ENCODE measurements at places on chromosomes 1 and 21.

DNA sequence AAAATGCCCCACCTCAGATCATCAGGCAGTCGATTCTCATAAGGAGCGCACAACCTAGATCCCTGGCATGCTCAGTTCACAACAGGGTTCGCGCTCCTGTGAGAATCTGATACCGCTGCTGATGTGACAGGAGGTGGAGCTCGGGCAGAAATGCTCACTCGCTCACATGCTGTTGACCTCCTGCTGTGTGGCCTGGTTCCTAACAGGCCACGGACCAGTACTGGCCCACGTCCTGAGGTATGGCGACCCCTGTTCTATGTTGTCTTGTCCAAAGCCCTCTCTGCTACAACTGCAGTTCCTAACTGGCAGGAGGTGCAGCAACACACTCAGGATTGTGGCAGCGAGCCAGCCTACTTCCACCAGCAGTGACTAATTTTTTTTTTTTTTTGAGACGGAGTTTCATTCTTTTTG, 70.6 kb downstream of the CLSTN1 start:
- DNase-seq = no peak

DNA sequence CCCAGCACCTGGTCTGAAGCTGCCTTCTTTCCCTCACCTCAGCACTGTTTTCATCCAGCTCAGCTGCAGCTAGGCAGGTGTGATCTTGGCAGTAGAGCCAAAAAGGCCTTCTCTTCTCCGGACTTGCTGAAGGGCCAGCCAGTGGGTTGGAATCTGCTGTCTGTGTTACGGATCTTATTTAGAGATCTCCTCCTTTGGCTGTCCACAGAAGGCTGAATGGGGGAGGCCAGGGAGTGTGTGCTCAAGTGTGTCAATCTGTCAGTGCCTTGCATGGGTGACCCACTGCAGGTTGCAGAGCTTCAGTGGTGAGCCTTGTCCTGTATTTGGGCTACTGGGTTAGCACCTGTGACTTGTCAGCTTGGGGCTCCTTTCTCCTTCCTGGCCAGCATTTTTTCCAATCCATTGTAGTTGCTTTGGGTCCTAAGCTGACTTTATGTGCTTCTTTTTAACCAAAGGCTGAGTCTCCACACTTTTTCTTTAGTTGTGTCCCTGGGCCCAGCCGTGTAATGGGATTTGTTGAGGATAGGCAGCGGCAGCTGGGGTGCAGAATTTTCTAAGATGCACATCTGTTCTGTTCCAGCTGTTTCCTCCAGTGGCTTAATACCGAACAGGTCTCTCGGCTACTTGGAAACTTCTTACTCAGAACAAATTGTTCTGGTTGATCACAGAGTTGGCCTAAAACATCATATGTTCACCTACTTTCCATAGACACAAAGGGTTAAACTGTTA, 126.8 kb downstream of the PEX14 start:
- no peak for DNase-seq

- DNase-seq = no peak
Observed at GRCh38 chr21:45082736-45083135, 8.4 kb downstream of the ADARB1 start.

DNA sequence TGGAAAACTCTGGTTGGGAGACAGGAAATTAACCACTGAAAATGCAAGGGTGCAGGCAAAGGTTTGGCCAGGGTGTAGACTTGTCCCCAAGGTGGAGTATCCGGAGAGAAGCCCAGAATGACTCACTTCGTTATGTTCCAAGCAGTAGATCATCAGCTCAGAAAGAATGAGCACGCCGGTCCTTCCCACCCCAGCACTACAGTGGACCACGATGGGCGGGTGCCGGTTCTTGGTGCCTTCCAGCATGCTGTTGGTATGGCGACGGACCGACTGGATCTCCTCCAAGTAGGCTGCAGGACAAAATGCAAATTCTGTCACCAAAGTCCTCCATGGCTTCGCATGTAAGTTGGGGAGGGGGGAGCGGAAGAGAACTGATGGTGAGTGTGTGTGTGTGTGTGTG, 83.4 kb downstream of the SMYD2 start:
- no peak for DNase-seq

DNA sequence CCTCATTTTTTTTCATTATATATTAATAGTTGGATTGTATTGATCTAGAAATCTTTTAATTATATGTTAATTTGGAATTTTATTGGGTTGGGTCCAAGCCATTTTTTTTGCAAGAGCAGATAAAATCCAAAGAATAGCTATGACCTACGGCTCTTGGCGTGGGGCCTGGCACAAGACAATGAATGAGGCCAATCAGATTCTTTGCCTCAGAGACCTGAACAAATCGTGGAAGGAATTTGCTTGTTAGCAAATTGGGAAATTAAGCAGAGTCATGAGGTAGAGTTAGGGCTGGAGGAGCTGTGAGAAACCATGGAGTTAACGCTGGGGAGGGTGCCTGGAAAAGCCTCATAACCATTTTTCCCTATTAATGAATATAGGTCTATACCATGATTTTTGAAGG, 40.1 kb downstream of the CAMSAP2 start:
- no peak for DNase-seq

DNA sequence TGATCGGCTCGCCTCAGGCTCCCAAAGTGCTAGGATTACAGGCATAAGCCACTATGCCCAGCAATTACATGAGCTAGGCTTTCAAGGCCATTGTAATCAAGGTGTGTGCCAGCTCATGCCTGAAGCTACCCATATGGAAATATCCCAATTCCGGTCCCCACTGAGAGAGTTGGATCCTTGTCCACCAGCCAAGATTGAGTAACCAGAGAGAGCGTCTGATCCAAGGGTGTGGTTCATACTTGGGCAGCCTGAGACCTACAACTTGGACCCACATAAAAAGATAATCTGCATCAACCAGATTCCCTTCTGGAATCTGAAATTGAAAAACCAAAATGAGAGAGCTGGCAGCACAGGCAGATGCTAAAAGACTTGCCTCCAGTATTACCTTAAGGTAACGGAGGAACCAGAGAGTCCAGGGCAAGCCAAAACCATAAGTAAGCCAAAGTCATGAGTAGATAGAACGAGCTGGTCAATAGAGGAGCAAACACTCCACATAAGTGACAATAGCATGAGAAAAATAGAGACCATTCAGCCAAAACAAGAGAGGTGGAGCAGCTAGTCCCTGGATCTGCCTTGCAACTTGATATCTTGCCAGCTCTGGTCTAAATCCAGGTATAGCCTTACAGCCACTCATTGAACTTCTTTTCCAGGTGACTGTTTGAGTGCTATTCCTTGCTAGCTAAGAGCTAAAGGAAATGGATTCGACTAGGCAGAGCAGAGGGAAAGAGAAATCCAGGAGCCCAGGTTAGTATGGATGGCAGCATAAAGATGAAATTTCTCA, 63.8 kb upstream of the ATP1A1 start:
- DNase-seq = no peak

DNA sequence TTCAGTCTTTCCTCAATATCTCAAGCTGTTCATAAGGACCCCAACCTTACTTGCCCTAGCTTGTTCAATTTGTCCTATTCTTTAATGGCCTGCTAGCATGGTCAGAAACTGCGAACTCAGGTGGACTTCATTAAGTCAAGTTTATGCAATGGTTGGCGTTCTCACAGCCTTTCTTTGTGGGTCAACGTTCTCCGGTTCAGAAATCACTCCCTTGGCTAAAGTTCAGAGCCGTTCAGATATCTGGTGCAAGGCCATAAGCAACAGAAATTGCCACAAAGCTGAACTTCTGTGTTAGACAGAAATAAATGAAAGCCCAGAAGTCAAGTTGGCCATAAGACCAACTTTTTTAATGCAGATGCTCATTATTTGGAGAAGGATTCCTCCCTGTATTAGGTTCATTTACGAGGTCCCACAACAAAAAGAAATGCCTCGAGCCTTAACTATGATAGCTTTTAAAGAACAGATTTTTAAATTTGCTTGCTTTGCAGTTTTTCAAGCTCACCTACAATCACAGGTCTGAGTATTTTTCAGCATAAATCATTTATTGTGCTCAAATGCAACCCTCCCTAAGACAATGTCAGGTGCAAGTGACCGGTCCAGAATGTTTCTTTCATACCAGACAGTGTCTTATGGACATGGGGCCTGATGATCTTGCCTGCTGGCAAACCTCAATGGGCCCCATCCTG, 140.2 kb upstream of the COL11A1 start:
- no peak for DNase-seq

GRCh38 chr1:232381394-232382100, 248.4 kb downstream of the SIPA1L2 start:
- DNase-seq = no peak

DNA sequence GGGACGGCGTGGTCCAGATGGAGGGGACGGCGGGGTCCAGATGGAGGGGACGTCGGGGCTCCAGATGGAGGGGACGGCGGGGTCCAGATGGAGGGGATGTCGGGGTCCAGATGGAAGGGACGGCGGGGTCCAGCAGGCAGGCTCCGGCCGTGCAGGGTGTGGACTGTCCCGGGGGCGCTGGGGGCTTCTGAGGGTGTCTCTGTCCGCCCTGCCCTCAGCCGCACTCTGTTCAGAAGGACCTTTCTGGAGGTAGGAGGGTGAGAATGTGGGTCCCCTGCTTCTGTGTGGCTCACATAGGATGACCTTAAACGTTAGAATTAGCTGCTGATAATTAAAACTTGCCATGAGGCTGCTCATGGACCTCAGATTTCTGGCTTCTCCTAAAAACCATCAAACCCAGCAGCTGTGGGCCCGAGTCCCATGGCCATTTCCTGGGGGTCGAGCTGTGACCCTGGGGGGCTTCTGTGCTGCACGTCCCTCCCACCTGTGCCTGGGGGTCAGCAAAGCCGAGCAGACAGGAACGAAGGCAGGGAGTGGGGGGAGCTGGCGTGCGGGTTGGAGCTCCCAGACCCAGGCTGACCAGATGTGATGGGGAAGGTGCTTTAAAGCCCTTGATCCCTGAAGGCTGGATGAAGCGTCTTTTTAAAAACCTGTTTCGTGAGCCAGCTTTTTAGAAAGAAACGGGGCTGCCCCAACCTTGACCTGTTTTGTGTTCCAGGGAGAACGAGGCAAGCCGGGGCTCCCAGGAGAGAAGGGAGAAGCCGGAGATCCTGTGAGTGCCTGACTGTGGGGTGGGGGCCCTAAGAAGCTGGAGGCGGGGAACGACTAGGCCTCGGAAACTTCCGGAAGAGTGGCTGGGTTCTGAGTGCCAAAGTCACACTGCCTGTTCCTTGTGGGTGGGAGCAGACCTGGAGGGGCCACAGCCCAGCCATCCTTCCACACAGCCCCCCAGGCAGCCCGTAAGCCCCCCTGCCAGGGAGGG, 7.1 kb downstream of the COL6A1 start:
- no peak for DNase-seq

DNA sequence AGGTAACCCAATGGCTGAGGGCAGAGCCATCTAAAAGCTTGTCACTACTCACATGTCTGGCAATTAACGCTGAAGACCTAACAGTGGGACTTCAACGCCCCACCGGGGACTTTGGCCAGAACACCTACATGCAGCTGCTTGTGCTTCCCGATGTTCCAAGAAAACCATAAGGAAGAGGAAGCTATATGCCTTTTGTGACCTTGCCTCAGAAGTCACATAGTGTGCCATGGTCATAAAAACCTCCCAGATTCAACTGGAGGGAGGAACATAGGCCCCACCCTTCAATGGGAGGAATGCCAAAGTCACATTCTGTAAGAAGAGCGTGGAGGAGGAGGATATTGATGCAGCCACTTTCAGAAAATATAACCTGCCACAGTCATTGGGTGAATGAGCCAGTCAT, 147.8 kb upstream of the MAGI3 start:
- no peak for DNase-seq

GRCh38 chr1:91054780-91055481, 33.1 kb upstream of the ZNF644 start:
- no peak for DNase-seq

GRCh38 chr1:94863919-94864318, 43.8 kb downstream of the SLC44A3 start:
- peak; percentile 49 for DNase-seq

- DNase-seq = no peak
Observed at GRCh38 chr1:114764689-114765088, 6.9 kb upstream of the CSDE1 start.

DNA sequence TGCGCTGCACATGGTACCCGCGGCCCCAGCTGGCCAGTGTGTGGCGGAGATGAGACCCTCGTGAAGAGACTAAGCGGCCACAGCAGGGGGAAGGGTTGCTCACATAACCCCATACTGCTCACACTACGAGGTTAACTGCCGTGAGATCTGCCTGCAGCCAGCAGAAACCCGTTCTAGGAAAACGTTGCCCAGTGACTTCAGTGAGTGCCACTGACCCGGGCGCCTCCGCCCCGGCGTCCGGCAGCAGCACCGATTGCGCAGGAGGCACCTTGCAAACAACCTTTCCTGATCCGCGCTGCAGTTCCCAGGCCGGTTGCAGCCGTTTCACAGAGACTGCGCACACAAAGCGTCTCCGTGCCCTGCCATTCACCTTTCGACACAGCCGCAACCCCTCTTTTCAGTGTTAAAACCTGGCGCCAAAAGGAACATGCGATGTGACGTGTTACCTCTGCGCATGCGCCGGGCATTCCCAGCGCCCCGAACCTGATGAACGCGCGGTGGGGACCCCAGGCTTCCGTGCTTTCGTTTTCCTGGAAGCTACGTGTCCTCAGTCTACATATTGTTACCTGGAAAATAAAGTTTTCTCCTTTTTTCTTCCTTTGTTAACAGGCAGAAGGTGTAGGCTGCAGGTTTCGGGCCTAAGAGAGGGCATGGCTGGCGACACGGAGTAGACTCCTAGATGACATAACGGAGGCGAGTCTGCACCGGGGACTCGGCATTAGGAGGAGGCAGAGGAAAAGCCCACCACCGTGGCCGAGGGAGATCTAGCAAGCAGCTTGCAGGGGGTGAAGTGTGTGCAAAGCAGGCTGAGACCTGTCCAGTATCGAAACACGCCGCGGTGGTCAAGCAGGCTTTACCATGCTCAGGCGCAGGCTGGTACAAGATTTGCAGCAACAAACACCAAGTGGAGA, 8.9 kb downstream of the VPS26C start:
- DNase-seq = peak; percentile 57

DNA sequence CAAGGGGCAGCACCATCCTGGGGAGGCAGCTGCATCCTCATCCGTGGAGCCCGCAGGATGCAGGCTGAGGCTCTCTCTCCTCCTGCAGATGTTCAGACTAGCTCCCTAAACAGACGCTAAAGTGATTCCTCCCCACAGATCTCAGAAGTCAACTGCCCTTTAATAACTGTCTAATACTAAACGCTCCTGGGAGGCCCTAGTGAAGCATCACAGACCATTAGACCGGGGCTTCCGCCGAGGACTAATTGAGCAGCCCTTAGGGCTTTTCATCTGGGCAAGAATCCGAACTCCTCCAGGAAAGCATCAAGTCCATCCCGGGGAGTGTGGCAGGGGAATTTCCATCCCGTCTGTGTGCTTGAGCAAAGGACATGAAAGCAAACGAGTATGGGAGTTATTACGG, 40.4 kb downstream of the PRDM16 start:
- no peak for DNase-seq
